Inflammatory macrophage treated with lipopolysaccharide for 4 hours (primary cell): ENCODE measurements at places on chromosomes 1 and 21.

DNA sequence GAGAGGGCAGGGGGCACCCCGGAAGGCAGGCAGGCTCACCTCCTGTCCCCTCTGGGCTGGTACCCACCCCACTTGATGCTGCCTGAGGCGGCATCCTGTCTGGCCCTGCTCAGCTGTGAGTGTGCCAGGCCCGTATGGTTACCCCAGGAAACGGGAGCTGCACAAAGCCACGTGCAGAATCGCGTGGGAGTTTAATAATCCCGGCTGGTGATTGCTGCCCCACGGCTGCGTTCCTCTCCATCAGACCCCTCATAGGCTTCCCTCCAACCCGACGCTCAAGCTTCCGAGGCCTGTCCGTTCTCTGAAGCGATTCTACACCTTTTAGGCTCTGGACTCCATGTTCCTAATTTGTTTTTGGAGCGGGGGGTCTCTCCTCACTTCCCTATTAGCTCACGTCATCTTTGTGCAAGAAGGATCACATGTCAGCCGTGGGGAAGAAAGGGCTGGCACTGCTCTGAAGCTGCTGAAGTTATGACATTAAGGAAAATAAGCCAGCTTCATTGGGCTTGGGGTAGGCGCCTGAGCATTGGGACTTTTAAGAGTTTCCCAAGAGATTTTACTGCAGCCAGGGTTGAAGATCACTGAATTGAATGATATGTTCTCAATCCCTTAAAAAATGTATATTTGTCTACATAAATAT, 1.1 kb upstream of the B3GALT5 start:
- DNase-seq = peak; percentile 4

DNA sequence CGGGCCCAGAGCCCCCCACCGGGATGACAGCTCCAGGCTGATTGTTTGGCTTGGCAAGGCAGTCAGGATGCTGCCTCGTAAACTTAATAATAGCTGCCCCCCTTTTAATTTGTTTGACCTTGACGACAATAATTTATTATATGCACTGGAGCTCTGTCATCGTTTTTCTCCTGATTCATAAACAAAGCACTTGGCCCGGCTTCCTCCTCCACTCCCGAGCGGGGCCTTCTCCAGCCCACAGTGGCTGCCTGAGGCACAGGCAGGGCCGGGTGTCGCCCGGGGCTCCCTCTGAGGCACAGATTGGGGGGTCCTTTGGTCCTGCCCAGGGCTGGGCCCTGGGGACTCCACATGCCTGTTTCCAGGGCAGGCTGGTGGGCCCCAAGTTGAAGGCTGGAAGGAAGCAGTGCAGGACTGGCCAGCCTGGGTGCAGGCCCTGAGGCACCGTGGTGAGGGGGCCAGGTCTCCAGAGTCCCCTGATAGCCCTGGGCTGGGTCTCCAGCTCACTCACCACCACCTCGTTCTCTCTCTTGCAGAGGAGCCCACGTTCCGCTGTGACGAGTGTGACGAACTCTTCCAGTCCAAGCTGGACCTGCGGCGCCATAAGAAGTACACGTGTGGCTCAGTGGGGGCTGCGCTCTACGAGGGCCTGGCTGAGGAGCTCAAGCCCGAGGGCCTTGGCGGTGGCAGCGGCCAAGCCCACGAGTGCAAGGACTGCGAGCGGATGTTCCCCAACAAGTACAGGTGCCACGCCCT, 52.0 kb upstream of the ARHGEF16 start:
- DNase-seq = no peak

DNA sequence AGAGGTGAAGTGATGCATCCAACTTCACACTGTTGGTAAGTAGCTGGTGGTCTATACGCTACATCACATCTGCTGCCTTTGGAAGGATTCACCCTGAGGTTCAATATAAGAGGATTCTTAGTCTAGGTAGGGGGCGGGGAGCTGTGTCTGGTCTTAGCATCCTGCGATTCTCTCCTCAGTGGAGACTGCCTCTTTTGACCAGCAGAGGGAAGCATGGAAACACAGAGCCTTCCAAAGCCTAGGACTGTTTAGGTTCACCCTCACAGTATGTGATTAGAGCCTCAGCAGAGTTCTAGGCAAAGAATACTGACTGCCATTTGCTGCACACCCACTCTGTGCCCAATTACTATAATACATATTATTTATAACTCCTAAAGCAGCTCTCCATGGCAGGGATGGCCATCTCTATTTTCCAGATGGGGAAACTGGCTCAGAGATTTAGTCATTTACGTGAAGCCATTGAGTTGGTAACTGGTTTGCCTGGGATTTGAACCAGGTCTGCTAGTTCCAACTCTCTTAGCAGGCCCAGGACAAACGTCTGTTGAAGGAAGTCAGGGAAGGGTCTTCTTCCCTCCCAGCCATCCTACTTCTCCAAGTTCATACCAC, 28.9 kb upstream of the EFCAB14 start:
- peak; percentile 4 for DNase-seq

GRCh38 chr1:110951161-110951560, 12.6 kb downstream of the LRIF1 start:
- peak; percentile 40 for DNase-seq

- DNase-seq = no peak
These were observed 5.5 kb downstream of the THEM5 start for GRCh38 chr1:151847867-151848596.

- DNase-seq = no peak
These were observed 25.3 kb downstream of the WLS start for GRCh38 chr1:68206848-68207689.

DNA sequence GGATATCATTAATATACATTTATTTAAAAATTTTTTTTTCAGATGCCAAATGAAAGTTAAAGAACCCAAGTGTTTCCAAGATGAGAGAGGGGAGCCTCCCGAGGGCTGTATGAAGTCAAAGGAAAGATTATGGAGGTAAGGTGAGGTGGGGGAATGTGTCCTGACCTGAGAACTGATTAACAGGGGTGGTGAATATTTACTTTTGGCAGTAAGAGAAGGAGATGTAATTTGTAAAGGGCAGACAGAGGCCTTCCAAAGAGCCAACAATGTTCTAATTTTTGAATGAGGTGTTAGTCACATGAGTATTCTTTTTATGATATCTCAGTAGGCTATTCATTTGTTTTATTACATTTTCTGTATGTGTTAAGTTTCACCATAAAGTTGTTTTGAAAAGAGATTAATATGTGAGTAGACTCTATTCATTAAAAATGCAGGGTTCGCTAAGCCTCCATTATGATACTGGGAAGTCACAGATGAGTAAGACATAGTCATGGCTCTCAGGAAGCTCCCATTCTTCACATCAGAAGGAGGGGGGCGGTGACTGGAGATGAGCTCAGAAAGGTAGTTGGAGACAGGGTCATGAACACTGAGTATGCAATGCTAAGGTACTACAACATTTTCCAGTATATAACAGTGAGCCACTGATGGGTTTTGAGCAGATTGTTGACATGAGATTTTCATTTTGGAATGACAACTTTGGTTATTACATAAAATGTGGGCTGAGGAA, 62.4 kb upstream of the TNFSF18 start:
- peak; percentile 38 for DNase-seq

DNA sequence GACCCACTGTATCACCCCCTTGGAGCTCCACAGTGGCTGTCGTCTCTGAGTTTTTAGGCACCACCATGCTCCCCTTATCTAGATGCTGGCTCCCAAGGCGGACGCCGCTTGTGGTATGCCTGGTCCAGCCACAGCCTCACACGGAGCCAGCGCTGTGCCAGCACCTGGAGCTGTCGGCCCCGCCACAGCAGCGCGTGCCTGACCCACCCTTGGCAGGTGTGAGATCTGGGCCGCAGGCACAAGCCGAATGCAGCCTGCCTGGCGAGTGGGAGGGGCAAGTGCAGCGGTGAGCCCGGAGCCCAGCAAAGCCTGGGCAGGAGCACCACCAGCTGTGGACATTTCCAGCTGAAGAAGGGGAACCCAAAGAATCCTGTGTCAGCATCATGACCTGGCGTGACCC, 91.9 kb upstream of the BACE2 start:
- DNase-seq = no peak

GRCh38 chr1:39088658-39089057, 62.5 kb downstream of the NDUFS5 start:
- DNase-seq = no peak

- DNase-seq = no peak
These were observed 1.8 kb downstream of the RD3 start for GRCh38 chr1:211490038-211490678.

DNA sequence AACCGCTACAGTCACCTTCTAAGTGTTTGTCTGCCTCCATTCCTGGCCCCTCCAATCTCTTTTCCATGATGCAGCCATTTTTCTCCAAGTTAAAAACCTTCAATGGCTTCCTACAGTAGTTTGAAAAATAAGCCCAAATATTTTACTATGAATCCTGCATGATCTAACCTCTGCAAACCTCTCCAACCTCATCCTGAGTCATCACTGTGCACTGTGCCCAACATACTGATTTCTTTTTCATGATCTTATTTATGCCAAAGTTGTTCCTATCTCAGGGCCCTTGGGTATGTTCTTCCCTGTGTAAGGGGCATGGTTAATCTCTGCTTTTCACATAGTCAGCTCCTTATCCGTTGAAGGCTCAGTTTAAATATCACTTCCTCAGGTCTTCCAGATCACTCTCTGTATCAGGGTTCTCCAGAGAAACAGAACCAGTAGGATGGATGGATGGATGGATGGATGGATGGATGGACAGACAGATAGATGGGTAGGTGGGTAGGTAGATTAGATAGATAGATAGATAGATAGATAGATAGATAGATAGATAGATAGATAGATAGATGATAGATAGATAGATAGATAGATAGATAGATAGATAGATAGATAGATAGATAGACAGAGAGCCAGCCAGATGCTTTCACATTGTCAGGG, 18.1 kb upstream of the PTPN14 start:
- no peak for DNase-seq

GRCh38 chr1:83011265-83011664, 987.7 kb downstream of the TTLL7 start:
- DNase-seq = no peak

DNA sequence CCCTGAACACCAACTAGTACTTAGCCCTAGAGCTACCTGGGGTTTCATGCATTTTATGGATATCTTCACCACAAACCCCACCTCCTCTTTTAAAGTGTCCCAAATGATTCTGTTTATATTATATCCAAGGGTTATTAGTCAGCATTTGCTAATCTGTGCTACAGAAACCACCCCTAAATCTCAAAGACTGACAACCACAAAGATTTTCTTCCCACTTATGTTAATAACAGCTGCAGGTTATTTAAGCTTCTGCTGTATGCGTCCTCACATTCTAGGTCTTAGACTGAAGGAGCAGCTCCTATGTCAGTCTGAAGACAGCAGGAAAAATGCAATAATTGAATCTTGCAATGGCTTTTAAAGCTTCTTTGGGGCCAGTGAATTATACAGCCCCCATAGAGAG, 11.2 kb upstream of the PHC2 start:
- no peak for DNase-seq

- DNase-seq = no peak
These were observed 78.0 kb upstream of the IPO9 start for GRCh38 chr1:201750934-201751333.

- DNase-seq = peak; percentile 12
These were observed 36.4 kb upstream of the COL6A2 start for GRCh38 chr21:46061518-46061917.

DNA sequence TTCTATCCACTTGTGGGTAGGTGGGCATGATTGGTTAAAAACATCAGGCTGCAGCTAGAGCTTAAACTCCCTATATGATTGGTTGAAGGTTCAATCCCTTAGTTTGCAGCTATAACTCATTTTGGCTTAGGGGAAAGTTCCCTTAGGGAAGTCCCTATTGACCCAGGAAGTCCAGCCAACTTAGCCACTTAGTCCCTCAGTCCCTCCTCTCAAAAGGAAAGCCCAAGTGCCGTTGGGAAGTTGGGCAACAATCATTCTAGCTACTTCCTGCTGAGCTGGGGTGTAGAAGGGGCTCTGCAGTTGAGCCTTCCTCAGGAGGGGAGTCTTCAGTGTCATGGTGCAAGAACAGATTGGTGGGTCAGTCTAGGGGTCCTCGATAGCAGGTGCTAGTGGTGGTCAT, 12.2 kb downstream of the MSTO1 start:
- peak; percentile 28 for DNase-seq

DNA sequence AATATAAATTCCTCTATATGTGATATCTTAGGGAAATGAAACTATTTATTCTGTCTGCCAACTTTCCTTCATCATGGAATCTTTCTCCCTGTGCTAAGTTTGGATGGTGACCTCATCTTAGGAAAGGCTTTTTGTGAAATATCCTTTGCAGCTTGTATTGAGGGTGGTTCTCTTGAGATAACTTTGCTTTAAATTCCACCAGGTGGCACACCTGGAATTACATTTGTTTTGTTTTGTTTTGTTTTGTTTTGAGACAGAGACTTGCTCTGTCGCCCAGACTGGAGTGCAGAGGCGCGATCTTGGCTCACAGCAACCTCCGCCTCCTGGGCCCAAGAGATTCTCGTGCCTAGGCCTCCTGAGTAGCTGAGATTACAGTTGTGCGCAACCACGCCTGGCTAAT, 7.6 kb upstream of the CD1A start:
- DNase-seq = peak; percentile 40

GRCh38 chr1:190975827-190976226, 498.2 kb upstream of the BRINP3 start:
- DNase-seq = no peak

GRCh38 chr1:20732588-20733359, at the start of gene SH2D5:
Gene SH2D5, minus strand, starts transcription at chr1:20732703. Its CDS starts 4,659 bp downstream, at chr1:20728044.
- peak; percentile 92 for DNase-seq

- DNase-seq = no peak
These were observed 437.1 kb downstream of the RWDD3 start for GRCh38 chr1:95671098-95671497.
